ENCODE measurements at places on chromosomes 2 and 18.

GRCh38 chr18:60082790-60083189 is 183.0 kb downstream of the PMAIP1 start:
- no peak for DNase-seq

DNA sequence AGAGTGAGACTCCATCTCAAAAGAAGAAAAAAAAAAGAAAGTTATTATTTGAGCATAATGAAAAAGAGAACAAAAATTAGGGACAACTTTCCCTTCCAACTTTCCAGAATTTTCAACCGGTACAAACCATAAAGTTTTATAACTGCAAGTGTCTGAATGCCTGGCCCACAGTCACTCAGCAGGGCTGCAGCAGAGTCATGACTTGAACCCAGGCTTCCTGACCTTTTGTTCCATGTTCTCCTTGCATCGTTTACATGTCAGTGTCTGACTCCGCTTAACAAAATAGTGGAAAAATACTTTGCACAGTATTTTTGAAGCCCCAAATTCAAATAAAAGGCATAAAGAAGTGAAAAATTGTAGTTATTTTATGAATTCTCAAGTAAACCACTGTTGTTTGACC is 82.7 kb downstream of the LTBP1 start:
- DNase-seq = no peak

DNA sequence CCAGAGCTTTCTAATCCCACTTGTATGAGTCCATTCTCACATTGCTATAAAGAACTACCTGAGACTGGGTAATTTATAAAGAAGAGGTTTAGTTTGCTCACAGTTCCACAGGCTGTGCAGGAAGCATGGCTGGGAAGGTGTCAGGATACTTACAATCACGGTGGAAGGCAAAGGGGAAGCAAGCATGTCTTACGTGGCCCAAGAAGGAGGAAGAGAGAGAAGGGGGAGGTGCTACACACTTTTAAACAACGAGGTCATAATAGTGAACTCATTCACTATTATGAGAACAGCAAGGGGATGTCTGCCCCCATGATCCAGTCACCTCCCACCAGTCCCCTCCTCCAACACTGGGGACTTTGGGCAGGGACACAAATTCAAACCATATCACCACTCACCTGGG is 67.8 kb downstream of the TTC32 start:
- no peak for DNase-seq

GRCh38 chr2:105803337-105803736 is 58.6 kb downstream of the NCK2 start:
- no peak for DNase-seq

DNA sequence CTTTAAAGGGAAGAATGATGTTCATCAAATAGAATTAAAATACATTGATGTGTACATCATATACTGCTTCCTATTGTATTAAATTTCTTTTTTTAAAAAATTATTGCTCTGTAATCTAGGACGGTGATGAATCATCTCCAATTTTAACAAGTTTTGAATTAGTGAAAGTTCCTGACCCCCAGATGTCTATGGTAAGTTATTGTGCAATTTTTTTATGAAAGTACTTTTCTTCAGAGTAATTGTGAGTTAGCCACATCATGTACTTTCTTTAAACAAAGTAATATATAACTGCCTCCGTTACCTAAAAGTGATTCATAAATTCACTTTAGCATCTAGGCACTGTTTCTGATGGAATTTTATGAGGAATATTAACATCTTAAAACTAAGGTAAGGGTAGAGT is 38.1 kb downstream of the PIK3C3 start:
- DNase-seq = no peak
